ENCODE measurements at places on chromosomes 12 and 14.

GRCh38 chr12:32706335-32707024 lies 27.4 kb downstream of the DNM1L start:
- DNase-seq: no peak

- DNase-seq: no peak
These were observed at the start of gene CLEC4D for GRCh38 chr12:8513256-8513655. Gene CLEC4D, plus strand, starts transcription at chr12:8513503. Its CDS starts 230 bp downstream, at chr12:8513733.

DNA sequence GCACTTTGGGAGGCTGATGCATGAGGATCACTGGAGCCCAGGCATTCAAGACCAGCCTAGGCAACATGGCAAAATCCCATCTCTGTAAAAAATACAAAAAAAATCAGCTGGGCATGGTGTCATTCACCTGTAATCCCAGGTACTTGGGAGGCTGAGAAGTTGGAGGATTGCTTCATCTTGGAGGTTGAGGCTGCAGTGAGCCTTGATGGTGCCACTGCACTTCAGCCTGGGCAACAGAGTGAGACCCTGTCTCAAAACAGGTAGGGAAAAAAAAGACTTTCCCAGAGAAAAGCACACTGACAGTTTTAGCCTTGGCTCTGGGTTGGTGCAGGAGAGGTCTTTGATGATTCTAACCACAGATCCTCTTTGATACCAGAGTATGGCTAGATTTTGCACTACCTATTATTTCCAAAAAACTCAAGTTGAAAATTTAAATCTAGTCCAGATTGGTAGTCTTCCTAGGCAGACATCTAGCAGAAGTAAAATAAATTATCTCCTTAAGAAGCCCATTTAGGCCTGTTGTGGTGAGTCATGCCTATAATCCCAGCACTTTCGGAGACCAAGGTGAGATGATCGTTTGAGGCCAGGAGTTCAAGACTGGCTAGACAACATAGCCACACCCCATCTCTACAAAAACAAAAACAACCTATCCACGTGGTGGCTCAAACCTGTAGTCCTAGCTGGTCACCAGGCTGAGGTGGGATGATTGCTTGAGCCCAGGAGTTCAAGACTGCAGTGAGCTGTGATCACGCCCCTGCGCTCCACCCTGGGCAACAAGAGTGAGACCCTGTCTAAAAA lies 18.6 kb downstream of the LARP4 start:
- DNase-seq: no peak

DNA sequence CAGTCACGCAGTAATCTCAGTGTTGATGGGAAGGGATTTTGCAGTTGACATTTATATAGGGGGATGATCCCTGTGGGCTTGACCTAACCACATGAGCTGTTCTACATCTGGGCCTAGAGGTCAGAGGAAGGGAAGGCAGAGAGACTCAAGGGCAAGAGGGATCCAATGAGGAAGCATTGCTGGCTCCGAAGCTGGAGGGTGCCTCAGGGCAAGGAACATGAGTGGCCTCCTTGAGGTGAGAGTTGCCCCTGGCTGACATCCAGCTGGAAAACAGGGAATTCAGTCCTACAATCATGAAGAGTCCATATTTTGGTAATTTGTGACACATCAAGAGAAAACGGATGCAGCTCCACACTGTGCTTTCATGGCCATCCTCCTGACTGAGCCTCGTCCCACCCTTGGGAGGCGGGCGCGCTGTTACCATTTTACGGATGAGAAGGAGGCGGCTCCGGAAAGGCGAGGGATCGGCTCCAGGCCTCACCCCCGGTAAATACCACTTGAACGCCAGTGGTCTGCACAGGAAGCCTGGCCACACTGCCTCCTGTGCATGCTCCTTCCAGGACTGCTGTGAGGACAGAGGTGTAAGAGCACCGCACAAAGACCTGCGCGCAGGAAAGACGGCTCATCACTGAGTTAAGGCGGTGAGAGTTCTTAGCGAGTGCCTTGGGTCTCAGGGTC lies 18.5 kb upstream of the FKBP4 start:
- no peak for DNase-seq

- no peak for DNase-seq
These were observed 13.9 kb upstream of the AVPR1A start for GRCh38 chr12:63164911-63165310.

GRCh38 chr12:50556273-50556672 lies 51.5 kb downstream of the DIP2B start:
- no peak for DNase-seq

DNA sequence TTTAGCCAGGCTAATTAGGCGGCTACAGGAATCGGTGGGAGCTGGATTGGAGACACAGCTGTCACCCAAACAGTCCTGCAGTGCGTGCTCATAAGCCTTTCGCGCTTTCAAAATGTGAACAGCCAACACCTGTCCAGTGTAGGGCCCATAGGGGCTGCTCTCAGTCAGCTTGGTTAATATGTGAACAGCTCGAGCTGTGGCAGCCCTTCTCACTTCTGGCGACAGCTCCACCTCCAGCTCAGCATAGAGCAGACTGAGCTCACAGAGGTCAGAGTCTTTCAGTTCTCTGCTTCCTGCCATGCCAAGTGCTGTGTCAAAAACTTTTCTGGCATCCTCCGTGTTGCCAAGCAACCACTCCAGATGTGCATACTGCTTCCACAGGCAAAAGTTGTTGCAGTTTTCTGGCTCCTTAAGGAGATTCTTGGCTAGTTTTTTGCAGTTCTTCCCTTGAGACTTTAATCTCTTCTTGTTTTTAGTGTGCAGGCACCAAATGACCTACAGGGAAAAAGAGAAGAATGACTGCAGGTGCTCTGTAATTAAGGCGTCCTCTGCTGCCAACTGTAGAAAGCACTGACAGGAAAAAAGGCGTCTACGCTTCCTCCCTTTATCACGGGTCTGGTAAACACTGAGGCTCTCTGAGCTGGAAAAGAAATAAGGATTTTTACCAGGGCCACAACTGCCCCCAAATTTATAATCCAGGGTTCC lies 32.5 kb downstream of the PSMC1 start:
- no peak for DNase-seq

- no peak for DNase-seq
These were observed 319.4 kb downstream of the SYT1 start for GRCh38 chr12:79183926-79184325.

DNA sequence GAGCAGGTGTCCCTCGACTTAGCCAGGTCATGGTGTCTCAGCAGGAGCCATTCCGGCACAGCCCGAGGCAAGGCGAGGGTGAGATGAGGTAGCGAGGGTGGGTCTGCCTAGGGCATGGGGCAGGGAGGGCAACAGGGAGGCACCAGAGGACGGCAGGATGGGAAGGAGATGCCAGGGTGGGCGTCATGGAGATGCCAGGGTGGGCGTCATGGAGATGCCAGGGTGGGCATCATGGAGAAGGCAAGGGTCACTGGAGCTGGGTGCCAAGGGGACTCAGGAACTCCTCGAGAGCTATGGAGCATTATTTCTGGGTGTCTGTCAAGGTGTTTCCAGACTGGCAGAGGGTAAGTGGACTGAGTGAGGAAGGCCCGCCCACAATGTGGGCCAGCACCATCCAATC lies 7.4 kb downstream of the DEGS2 start:
- no peak for DNase-seq

- no peak for DNase-seq
These were observed 615.1 kb downstream of the NRXN3 start for GRCh38 chr14:78785265-78785664.

DNA sequence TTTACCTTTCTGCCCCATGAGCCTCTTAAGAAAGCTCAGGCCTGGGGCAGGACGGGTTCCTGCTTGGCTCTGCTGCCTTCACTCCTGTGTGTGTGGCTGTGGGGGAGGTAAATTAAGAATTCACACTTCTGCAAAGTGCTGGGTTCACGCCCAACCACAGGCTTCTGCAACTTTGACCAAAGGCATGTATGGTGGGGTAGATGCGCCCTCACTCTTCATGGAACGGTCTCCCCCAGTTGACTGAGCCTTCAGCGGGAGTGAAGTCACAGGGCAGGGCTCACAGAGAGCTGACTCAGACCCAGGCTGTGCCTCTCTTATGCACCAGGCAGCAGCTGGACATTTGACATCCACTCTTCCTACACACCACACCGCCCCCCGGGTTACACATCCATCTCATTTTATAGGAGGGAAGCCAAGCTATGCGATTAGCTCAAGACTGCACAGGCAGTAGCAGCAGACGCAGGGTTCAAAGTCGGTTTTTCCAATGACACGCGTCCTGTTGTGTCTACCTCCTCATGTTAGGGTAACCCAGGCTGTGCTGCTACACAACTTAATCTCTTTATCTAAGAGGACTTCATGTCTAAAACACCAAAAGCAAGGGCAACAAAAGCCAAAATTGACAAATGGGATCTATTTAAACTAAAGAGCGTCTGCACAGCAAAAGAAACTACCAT lies 15.4 kb upstream of the BCL11B start:
- DNase-seq: no peak

DNA sequence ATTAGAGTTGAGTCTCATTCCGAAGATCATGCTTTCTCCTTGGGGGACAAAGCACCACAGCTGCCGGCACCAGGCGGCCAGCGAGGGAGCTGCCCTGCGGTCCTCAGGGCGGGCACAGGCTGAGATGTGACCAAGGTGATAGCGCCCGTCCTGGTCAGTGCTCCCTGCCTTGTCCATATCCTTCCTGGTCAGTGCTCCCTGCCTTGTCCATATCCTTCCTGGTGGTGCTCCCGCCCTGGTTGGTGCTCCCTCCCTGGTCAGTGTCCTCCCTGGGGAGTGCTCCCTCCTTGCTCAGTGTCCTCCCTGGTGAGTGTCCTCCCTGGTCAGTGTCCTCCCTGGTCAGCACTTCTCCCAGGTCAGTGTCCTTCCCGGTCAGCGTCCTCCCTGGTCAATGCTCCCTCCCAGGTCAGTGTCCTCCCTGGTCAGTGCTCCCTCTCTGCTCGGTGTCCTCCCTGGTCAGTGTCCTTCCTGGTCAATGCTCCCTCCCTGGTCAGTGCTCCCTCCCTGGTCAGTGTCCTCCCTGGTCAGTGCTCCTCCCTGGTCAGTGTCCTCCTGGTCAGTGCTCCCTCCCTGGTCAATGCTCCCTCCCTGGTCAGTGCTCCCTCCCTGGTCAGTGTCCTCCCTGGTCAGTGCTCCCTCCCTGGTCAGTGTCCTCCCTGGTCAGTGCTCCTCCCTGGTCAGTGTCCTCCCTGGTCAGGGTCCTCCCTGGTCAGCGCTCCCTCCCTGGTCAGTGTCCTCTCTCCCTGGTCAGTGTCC lies 92.2 kb downstream of the ADGRD1 start:
- DNase-seq: no peak

GRCh38 chr14:46840944-46841720 lies 189.6 kb upstream of the RPL10L start:
- DNase-seq: no peak

GRCh38 chr14:88225721-88226120 lies 97.3 kb downstream of the KCNK10 start:
- DNase-seq: no peak

- DNase-seq: no peak
These were observed 89.9 kb upstream of the DCN start for GRCh38 chr12:91272461-91273063.

- no peak for DNase-seq
These were observed 2.6 kb downstream of the IFFO1 start for GRCh38 chr12:6553051-6553868.

GRCh38 chr12:109027767-109028166 lies 6.9 kb upstream of the SVOP start:
- DNase-seq: no peak

- DNase-seq: no peak
These were observed 4.7 kb downstream of the ACVRL1 start for GRCh38 chr12:51911788-51912711.

DNA sequence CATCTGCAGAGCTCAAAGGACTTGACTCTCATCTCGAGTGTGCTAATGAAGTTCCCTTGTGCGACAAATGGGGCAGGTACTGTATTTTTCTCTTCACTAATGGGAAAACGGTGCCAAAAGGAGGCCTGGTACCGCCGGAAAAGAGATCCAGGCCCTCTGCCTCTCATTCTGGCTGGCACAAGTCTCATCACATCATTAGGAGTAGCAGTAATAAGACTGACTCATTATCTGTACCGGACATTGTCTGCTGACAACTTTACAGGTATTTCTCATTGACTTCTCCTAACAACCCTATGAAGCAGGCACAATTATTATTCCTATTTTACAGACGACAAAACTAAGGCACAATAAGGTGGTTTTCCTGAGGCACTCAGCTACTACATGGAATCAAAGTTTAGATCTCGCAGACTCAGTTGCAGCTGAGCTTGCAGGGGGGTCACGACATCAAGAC lies 668 bp downstream of the APPL2 start:
- DNase-seq: no peak

DNA sequence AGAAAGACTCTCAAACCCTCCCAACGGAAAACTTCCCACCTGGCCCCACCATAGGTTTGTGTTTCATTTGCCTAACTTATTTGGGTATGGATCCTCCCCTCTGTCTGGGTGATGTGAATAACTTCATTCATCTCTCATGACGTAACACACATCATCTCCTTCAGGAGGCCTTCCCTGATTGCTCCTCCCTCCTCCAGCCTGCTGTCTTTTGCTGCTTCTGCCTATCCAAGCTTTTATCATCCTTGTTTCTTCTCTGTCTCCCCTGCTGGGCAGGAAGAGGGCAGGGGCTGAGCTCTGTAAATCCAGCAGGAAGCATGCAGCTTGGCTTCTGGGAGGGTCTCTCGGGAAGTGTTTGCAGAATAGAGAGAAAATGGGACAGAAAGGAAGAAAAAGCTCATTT lies 766.0 kb upstream of the TBX3 start:
- no peak for DNase-seq

DNA sequence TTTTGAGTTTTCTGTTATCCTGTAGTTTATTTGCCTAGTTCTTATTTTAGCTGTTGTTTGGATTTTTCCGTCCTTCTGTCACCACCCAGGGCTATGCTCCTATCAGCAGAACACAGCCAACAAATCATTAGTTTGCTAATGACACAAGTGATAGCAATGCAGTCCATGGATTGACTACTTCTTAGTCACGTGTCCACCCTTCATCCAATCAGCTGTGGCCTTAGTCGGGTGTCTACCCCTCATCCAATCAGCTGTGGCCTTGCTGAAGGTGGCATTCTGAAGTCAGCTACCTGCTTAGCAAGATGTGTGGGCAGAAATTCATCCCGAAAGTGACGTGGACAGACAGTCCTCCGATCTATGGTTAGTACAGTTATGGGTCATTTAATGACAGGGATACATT lies 182.3 kb downstream of the GALC start:
- no peak for DNase-seq
